ENCODE measurements at places on chromosomes 12 and 14.

DNA sequence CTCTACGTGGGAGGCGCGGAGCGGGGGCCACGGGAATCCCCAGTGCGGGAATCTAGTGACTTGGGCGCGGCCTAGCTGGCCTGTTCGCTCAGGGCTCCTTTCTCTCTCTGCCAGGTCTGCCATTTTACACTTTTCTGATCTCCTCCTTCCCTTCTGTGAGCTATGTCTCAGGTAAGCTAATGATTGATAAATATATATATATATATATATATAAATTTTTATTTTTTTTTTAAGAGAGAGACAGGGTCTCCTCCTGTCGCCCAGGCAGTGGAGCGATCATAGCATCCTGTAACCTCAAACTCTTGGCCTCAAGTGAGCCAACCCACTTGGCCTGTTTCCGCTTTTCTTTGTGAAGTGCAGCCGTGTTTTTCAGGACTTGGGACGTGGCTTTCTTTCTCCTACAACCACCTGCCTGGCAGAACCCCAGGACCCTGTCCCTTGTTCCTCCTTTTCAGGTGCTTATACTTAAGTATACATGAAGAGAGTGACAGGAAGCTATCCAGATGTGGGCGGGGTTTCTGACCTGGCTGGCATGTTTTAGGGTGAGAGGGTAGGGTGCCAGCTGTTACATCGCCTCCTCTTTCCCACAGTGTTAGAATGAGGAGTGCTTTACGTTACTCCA lies 547 bp downstream of the ZNF140 start:
- no peak for DNase-seq

DNA sequence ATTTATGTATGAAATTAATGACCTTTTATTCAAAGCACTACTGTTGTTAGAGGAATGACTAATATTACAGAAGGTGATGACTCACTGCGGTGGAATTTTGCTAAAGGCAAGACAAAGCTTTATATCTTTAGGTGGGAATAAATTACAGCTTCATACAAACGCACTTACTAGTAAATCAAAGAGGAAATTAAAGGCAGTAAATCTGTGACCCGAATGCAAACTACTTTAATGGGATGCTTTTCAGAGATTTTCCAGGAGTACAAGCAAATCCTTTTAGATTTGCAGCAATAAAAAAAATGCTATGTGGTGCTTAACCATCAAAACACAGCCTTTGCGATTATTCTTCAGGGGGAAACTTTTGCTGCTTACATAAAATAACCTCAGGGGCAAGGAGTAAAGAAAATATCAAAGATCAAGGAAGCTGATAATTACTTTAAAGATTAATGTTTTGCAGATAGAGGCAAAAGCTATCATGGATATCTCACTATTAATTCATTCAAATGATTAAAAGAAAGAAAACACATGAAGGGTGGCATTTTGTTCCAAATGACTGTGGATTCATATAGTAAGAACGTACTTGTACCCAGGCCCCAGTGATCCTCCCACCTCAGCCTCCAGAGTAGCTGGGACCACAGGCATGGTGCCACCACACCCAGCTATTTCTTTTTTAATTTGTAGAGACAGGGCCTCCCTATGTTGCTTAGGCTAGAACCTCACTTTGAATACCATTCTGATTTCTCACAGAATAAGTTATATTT lies 98.9 kb downstream of the DENND5B start:
- no peak for DNase-seq

DNA sequence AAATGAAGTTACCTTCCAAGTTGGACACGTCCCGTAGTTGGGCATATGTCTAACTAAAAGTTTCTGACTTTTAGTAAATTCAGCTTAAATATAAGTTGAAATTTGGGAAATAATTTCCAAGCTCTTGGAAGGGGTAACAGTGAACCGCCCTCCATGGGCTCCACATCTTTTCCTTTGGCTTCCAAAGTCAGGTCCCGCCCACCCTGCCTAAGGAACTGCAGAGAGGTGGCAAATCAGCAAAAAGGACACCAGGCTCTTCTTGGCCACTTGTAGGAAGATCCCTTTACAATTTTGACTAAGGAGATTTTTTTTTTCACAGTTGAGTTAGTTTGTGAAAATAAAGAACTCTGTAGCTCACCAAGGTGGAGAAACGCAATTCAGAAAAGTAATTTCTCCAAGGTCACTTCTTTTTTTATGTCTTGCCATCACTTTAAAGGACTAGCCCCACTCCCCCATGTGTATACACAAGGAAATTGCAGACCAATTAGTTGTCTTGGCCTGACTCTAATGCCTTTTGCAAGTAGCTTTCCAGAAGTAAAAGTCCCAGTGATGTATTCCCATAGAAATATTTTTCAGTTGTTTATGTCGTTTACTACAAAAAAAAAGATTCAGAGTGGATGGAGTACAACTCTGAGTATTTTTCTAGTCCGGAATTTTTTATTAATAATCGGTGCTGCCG lies 181.2 kb downstream of the PELI2 start:
- DNase-seq, result no peak

GRCh38 chr12:111091051-111091450 lies 170.7 kb upstream of the MYL2 start:
- DNase-seq, result no peak

DNA sequence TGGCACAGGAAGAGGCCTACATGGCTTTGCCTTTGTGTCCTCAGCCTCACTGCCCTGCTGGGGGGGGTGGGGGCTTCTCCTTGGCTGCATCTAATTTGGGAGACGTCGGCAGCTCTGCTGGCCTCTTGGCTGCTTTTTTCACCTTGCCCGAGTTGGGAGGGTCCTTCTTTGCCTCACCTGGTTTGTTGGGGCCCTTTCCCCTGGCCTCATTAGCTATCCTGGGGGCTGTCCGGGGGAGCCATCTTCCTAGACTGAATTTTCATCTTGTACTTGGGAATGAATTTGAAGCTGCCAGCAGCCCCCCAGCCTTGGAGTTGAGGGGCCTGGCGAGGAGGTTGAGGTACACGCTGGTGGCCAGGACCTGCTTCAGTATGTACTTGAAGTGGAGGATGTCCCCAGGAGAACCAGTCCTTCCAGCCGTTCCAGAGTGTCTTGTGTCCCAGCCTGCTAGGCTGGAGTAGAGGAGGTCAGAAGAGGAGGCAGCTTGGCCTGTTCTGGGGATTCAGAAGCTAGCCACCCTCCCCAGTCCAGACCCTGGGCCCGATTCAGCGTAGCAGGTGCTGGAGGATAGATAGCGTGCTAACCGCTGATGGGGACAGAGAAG lies 70.7 kb upstream of the VASH1 start:
- DNase-seq, result no peak

- no peak for DNase-seq
These were observed 4.4 kb upstream of the SHMT2 start for GRCh38 chr12:57224973-57225679.

DNA sequence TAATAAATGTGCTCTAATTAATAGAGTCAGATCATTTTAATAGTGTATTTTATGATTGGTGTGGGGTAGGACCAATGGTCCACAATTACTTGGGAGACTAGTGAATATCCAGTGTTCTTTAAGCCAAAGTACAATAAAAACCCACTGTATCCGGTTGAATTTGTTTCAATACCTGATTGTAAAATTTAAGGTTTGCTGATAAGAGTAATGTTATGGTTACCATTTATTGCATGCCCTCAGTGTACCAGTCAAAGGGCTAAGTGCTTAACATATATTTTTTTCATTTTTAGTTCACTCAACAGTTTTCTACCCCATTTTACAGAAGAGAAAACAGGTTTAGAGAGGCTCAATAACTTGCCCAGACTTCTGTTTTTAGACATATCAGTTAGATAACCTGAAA lies 97.9 kb upstream of the ATF1 start:
- no peak for DNase-seq

DNA sequence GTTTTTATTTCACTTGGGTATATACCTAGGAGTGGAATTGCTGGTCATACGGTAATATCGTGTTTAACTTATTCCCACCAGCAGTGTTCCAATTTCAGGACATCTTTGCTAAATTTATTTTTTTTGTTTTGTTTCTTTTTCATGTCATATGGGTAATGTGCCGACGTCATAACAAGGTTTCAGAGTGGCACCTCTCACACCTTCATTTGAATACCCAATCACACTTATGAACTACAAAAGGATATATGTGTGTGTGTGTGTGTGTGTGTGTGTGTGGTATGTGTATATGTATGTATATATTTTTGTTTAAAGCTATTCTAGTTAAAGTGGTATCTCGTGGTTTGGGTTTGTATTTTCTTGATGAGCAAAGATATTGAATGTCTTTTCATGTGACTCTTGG lies 12.1 kb downstream of the TRAF3 start:
- DNase-seq, result no peak

- no peak for DNase-seq
These were observed 108.8 kb upstream of the TSPAN8 start for GRCh38 chr12:71266606-71267005.

DNA sequence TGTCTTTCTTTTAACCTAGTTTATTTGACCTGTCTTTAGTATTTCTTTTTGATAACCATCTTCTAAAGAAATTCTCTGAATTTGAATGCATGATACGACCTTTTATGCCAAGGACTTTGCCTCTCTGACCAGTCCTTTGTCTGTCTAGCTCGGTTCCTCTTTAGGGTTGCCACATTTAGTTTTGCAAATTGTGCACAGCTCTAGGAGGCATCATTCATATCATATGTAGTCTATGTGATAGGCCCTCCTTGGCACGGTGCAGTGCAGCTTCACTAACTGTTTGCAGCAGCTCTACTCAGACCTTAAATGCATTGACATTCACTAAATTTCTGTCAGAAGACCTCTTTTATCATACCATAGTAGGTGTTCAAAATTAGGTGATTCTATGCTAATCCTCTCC lies 75.6 kb downstream of the USP15 start:
- DNase-seq, result no peak

DNA sequence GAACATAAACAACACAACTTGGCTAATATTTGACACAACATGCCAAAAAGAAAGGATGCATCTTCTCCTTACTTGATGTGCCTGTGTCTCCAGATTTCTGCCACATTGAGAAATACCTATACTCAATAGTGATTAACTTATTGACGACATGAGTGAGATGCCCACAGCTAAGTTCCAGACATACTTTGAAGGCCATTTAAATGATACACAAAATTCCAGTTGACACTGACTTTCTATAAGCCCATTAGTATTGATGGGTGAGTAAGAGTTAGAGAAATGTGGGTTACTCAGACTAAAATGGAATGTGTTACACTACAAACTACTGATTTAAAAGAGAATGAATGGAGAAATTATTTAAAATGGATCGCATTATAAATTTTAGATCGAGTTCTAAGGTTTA lies 838.2 kb upstream of the MGAT4C start:
- DNase-seq, result no peak

- no peak for DNase-seq
These were observed 6.4 kb downstream of the RAD52 start for GRCh38 chr12:943051-943450.

GRCh38 chr14:85531141-85531586 lies 1.2 kb downstream of the FLRT2 start:
- DNase-seq, result no peak

DNA sequence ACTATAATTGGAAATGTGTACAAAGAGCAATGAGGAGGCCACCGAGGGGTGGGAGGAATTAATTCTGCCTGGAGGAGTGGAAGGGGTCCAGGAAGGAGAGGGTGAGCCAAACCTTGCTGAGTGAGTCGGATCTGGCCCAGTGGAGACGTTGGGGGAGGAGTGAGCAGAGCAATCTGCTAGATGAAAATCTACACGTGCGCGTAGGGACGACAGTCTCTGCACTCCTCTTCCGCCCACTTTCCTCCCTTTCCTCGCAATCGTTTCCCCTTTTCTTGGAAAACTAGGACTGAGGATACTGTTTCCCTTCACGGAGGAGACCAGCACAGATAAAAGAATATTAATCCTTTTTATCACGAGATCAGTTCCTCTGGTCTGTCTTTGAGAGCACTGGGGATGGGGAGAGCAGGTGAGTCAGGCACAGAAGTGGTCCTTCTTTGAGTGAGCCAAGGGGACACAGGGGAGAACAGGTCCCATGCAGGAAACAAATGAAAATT lies 2.9 kb upstream of the NAB2 start:
- DNase-seq, result no peak
